Heart right ventricle (tissue), 16 donors: ENCODE measurements at places on chromosomes 2 and 18. TPM values are rescaled to one million over a fixed set of nuclear protein-coding genes. Genes with fewer than 3 reads are reported as not detected.

GRCh38 chr18:60649842-60650536 is 277.4 kb upstream of the MC4R start:
- no peak for DNase-seq

GRCh38 chr2:133817680-133818566 is 249.7 kb upstream of the NCKAP5 start:
- no peak for DNase-seq

- DNase-seq, result peak; percentile 72
Observed at GRCh38 chr2:10278029-10278762, 24.5 kb upstream of the HPCAL1 start.

- no peak for DNase-seq
Observed at GRCh38 chr2:196448407-196449079, 191.0 kb upstream of the CCDC150 start.

DNA sequence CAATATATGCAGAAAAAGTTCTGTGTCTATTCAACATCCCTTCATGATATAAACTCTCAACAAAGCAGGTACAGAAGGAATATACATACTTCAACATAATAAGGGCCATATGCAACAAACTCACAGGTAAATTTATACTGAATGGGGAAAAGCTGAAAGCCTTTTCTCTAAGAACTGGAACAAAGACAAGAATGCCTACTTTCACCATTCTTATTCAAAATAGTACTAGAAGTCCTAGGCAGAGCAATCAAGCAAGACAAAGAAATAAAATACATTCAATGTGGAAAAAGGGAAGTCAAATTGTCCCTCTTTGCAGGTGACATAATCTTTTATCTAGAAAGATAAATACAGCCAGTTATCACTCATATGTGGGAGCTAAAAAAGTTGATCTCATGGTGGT is 116.3 kb downstream of the ACVR1 start:
- DNase-seq, result no peak

DNA sequence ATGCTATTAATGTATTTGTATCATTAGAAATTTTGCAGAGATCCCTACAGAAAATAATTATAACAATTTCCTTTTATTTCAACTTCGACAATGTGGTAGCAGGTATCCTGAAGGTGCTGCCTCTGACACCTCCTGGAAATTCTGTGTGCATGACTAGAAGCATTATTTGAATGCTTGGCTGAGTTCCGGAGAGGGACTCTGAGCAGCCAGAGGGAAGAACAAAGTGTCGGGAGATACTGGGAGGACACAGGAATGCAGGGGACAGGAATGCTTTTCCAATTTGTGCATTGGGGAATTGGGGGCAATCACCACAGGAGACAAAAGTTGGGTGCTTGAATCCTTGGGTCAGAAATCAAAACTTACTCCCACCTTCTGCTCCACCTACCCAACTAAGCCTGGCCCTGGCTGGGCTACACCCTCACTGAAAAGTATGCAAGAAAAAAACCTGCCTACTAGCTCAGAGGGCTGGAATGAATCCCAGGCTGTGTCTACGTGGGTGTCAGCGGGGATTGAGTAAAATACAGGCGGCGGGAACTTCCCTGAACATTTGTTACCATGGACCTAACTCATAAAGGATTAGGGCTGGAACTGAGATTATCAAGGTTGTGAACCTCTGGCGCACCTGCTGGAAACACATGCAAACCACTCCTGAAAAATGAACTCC is 299.3 kb downstream of the SOX11 start:
- no peak for DNase-seq

GRCh38 chr2:239250216-239251081 is 150.4 kb downstream of the HDAC4 start:
- no peak for DNase-seq

DNA sequence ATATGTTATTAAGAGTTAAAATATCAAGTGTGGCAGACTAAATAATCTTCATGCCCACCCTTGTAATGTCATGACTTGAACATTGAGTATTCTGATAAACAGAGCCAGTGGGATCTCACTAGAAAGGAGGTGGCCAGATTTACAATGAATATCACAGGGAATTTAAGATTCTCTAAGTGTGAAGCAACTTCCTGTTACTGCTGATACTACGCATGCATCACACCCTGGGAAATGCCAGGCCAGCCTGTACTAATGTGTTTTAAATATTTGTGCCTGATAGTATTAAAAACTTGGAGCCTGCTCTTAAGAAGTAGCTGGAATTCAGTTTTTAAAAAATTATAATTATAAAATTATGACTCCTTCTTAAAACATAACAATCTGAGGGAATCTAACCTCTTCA is 148.3 kb downstream of the LAMA3 start:
- no peak for DNase-seq

GRCh38 chr2:28445448-28446258 is 50.2 kb upstream of the PLB1 start:
- no peak for DNase-seq

DNA sequence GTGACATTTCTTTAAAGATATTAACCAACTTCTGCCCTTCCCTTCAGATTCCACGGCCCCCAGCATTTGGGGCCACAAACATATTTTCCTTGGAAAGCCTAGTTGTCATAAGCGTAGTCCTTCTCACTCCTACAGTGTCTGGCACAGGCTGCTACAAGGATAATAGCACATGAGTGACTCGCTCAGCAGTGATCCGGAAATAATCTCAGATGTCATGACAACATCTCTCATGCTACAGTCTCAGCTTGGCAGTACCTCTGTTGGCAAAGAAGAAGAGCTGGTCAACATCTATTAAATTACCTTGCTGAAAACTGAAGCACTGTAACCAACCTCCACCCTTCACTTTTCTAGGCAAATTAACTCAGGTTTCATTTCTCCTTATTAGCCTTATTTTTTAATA is 351.7 kb downstream of the RAD51AP2 start:
- no peak for DNase-seq

The NPHP1 gene
- 4.4 TPM for polyA plus RNA-seq

The ANKRD44 gene
- polyA plus RNA-seq, result 1.1 TPM

The IGFBP2 gene
- polyA plus RNA-seq, result 75.4 TPM

The MYL12A gene
- 3,345 TPM for polyA plus RNA-seq

The SERPINB10 gene
- not detected for polyA plus RNA-seq

The GPR35 gene
- 1.4 TPM for polyA plus RNA-seq
